ENCODE measurements at places on chromosomes 16 and 17.

DNA sequence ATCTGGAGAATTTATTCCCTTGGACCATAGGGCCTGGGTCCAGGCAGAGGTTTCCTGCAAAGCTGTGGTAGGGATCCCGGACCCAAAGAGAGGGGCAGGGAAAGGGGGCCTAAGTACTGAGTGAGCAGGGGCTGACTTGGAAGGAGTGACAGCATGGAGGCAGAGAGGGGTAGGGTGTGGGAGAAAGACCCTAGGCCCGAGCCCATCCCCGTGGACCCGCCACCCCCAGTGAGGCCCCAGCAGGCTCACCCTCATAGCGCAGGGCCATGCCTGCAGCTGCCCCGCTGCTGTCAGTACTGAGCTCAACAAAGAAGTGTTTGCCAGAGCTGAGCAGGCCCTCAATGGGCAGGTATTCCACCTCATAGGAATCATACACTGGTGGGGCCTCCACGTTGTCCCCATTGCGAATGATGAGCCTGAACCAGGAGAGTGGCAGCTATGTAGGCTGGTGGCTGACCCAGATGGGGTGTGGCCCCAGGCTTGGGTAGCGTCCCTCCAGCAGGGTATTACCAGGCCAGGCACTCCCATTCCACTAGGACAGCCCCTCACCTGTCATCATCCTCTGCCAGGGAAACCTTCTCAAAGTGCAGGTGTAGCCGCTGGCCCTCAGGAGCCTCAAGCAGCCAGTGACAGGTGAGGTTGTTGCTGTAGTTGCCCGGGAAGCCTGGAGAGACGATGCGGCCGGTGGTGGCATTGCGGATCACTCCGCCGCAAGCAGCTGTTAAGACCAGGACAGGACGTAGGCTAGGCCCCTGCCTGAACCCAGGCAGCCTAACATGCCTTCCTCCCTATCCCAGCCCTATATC lies 9.1 kb upstream of the PHF12 start:
- peak; percentile 58 for DNase-seq

DNA sequence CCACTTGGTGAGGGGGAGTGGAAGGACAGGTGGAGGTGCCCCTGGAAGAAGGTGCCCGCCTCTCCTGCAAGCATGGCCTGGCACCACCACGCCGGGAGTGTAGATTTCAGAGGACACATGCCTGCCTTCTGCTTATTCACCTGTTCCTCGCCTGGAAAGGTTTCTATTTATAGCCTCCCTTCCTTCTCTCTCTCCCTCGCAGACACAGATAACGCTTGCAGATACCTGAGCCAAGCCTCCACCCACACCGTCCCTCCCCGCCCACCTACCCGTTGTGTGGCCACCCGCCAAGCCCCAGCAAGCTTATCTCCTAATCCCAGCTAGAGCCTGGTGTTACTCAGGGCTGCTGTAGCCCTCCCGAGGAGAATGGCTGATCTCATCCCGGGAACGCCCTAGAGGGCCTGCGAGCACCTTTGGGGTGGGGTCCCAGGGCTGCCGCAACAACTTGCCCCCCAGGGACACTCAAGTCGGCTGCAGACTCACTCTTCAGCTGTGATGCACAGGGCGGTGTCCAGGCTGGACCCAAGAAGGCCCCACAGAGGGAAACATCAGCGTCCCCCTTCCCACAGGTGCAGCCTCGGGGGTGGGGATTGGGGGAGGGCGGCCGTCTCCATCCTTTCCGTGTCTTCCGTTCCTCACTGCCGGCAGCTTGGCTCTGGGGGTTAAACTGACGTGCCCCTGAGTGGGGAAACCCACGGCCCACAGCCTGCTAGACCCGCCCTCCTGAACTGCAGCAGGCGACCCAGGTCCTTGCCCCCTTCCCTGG lies 1.9 kb upstream of the SNAI3 start:
- DNase-seq = no peak

GRCh38 chr16:48507886-48508285 lies 102.1 kb downstream of the N4BP1 start:
- no peak for DNase-seq

DNA sequence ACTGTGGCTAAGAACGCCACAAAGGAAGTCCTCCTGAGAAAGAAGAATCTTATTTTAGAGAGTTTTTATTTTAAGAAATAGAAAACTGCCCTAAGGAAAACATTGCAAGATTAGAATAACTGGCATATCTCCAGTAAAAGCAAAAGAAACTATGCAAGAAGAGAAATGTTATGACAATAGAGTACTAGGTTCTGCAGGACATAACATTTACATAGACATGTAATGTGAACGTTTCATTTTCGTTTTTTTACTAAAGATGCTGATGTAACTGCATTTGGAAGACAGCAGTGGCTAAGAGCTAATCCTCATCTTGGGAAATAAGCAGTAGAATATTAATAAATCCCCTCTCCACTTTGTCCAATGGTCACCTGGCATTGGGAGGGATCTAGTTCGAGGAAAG lies 7.8 kb upstream of the ASGR2 start:
- no peak for DNase-seq

- peak; percentile 63 for DNase-seq
Measured at GRCh38 chr16:67525176-67525860, 3.3 kb upstream of the RIPOR1 start.

DNA sequence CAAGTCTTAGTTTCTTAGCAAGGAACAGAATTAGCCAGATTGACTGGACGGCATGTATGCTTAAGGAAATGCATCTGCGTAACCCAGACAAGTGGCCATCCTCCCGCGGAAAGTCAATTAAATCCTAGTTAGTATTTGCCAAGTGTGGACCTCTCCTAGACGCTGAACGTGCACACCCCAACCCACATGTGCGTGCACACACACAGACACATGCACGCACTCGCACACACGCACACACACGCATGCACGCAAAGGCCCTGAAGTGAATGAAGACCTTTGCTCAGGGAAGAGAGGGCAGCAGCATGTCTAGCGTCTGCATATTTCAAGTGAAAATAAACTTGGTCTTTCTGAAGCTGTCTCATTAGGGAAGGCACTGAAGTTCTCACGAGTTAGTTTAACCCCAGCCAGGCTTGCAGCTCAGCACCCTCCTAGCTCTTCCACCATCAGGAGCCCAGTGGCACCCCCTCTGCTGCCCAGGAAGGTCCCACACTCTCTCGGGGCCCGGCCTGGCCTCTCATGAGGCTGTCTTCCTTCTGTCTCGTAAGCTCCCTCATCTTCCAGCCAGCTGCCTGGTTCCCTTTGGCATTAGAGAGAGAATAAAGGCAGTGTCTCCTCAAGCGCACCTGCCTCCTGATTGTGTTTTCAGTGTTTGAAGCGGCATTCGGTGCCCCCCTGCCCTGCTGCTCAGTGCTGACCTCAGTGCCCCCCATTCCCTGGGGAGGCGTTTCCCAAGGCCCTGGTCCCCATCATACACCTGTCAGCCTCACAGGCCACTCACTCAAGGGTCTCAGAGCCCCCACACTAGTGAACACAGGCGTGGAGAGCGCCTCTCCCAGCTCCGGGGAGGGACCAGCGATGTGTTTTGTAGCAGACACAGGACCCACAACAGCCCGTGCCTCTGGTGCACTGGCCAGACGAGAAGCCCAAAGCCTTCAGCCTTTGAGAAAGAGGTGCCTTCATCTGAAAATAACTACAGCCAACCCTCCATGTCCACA lies 52.2 kb upstream of the CHMP6 start:
- no peak for DNase-seq

All from islet precursor cell (in vitro differentiated cells).